ENCODE measurements at places on chromosomes 3 and 15. TPM values are rescaled to one million over a fixed set of nuclear protein-coding genes. Genes with fewer than 3 reads are reported as not detected.

GRCh38 chr3:191076903-191077552 lies 122.0 kb upstream of the OSTN start:
- no peak for DNase-seq

The C15orf62 gene
- total RNA-seq: not detected

DNA sequence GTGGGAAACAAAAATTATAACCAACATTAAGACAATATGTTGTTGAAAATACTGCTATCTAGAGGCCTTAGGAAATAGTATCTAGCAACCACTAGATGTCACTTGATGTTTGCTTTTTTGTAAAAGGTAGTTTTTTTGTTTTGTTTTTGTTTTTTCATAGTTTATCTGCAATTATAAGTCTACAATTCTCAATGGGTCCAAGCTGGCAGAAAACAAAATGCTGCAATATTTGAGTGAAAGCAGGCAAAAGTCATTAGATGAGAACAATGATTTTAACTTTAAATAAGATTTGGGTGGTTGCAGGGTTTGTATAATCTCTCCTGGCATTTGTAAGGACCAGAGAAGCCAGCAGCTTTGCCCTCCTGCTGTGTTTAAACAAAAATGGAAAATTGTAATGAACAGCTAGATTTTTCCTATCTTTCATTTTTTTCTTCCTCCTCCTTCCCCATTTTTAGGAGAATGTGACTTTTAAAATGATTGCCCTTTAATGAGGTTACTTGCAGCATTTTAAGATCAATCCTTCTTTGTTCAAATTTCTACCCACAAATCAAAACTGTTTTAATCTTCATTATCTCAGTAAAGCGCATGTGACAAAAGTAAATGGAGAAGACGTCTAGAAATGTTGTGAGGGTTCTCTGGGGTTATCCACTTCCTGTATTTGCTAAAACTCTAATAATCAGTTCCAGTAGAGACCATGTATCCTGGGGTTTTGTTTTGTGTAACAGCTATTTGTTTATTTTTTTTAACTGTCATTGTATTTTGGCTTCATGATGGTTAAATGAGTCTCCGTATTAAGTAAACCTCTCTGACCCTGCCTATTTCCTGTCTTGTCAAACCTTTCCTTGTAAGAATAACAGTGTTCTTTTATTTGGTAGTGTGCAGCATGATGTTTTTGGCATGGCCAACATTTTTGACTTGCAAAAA lies 27.3 kb downstream of the DUT start:
- DNase-seq: no peak

DNA sequence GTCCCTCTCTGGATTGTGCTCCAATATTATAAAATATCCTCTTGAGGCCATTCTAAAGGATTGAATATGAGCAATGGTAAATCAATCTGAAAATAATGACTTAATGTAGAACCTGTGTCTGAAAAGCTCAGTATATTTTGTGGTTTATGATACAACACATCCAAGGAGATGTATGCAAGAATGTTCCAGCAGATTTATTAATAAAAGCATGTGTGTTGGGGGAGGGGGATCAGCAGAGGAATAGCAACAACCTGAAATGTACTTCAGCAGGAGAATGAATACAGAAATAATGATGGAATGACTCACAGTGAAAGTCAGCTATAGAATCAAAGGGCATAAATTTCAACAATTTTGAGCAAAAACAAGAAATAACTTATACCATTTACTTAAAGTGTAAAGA lies 56.7 kb upstream of the NUDT16 start:
- no peak for DNase-seq

DNA sequence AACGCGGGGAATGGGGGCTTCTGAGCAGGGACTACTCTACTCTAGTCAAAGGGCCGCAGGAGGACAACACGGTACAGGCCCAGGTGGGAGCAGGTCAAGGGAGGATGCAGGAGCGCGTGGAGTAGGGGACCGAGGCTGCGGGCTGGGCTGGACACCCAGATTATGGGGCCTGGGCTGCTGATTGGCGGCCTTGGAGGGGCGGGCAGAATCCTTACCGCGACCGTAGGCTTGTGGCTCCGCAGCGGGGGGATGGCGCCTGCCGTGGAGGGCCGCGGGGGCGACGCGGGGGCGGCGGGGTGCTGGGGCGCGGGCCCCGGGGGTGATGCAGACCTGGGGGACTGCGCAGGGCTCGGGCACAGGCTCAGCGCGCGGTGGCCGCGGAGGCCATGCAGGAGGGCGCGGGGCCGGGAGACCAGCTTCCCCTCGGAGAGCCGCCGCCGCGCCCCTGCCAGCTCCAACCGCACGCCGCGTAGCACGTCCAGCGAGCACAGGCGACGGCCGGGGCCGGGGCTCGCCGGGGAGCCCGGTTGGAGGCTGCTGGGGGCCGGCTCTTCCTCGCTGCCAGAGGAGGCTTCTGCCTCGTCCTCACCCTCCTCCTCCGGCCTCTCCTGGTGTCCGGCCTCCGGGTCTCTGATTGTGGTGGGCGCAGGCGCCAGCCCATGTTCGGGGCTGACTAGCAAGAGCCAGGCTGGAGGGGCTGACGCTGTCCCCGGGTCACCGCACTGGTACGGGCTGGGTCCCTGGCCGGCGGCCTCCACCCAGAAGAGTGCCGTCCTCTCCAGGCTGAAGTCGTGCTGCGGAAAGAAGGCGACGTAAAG lies 12.9 kb downstream of the UBAP1L start:
- no peak for DNase-seq

- no peak for DNase-seq
These were observed 429 bp downstream of the PARP9 start for GRCh38 chr3:122563717-122564025.

GRCh38 chr3:160921020-160921635 lies 165.1 kb downstream of the PPM1L start:
- no peak for DNase-seq

- no peak for DNase-seq
These were observed 52.5 kb downstream of the PIAS1 start for GRCh38 chr15:68106656-68107055.

The GANC gene
- 16.4 TPM for total RNA-seq

The STRA6 gene
- not detected for total RNA-seq

GRCh38 chr15:17026633-17027032 lies 3515.0 kb downstream of the GOLGA6L6 start:
- no peak for DNase-seq

- DNase-seq: no peak
These were observed 43.1 kb downstream of the COL8A1 start for GRCh38 chr3:99681512-99681911.

DNA sequence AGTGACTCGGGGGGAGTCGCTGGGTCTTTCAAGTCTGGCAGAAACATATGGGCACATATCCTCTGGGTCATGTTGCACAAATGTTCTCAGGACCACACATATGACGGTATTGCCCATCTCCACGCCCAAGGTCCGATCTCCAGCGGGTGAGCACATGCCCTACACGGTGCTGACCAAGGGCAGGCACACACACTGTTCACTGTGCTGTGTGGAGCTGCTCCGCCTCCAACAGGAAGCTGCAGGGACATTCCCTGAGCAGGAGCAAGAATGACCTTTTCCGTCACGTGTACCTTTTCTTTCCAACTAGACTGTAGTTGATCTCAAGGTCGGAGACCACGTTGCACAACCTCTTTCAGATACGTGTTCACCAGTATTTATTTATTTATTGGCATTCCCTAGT lies 41.7 kb upstream of the B3GNT5 start:
- peak; percentile 37 for DNase-seq

DNA sequence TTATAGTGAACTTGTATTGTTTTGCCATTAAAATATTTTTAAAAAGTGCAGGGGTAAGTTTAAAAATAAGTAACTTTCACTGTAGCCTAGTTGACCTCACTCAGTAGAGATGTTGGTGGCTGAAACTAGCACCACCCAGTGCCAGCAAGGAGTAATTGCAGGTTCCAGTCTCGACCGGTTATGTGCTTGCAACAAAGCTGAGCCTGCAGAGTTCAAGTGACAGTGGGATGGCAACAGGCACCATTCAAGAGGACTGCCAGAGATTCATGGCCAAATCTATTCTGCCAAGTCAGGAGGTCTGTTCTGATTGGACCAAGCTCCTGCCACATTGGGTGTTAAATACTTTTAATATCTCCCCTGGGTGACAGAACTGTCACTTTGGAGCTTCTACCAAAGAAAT lies 2.7 kb downstream of the ADAMTS7 start:
- peak; percentile 39 for DNase-seq

DNA sequence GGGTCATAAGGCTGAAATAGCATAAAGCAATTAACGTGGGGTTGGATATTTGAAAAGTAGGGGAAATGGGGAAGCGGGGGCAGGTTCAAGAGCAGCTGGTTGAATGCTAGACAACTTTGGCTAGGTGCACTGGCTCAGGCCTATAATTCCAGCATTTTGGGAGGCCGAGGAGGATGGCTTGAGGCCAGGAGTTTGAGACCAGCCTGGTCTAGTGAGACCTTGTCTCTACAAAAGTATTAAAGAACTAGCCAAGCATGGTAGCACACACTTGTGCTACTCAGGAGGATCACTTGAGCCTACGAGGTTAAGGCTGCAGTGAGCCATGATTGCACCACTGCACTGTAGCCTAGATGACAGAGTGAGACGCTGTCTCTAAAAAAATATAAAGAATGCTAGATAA lies 6.9 kb upstream of the FANCD2 start:
- DNase-seq: no peak

- DNase-seq: no peak
These were observed 349.2 kb upstream of the CCDC54 start for GRCh38 chr3:107028086-107028485.

The ZBBX gene
- not detected for total RNA-seq

The KLHL6 gene
- total RNA-seq: 0.87 TPM

DNA sequence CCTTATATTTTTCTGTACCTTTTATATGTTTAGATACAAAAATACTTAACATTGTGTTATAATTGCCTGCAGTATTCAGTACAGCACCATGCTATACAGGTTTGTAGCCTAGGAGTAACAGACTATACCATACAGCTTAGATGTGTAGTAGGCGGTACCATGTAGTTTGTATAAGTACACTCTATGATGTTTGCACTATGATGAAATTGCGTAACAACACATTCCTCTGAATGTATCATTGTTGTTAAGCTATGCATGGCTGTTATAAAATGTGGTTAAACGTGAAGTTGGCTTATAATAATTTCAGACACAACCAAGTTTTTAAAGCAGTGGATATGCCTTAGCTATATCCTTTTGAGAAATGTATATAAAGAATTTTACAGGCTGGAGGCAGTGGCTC lies 328.3 kb downstream of the PLCL2 start:
- no peak for DNase-seq

The NSUN3 gene
- 5.7 TPM for total RNA-seq

GRCh38 chr3:175502155-175502554 lies 643.0 kb downstream of the NAALADL2 start:
- DNase-seq: no peak

The HOMER2 gene
- total RNA-seq: 59.4 TPM

The VGLL3 gene
- 3.6 TPM for total RNA-seq

The CCDC39 gene
- total RNA-seq: not detected

DNA sequence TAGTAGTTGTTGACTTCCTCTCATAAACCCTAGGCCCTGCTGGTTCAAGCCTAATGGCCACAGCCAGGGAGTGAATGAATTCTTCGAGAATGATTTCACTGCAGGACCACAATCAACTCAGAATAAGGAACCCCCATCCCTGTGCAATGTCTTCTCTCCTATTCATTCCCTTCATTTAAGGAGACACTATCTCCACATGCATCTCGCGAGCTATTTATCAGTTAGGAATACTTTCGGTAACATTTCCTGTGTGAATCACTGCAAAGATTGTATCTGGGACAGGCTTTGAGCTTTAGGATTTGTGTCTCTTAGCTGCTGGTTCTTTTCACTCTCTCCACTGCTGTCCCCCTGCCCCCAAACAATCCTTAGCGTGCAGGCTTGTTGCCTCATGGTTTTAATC lies 94.4 kb downstream of the MYLK start:
- no peak for DNase-seq

The LSMEM2 gene
- total RNA-seq: 31.6 TPM

The CYP1A1 gene
- 0.45 TPM for total RNA-seq

- no peak for DNase-seq
These were observed 54.5 kb downstream of the PSMD6 start for GRCh38 chr3:63968612-63969350.

- no peak for DNase-seq
These were observed 819 bp downstream of the KLHL40 start for GRCh38 chr3:42685891-42686820.

- no peak for DNase-seq
These were observed 11.2 kb upstream of the SHC4 start for GRCh38 chr15:48974882-48975281.

GRCh38 chr3:98777801-98778220 lies 14.7 kb downstream of the ST3GAL6 start:
- DNase-seq: no peak

DNA sequence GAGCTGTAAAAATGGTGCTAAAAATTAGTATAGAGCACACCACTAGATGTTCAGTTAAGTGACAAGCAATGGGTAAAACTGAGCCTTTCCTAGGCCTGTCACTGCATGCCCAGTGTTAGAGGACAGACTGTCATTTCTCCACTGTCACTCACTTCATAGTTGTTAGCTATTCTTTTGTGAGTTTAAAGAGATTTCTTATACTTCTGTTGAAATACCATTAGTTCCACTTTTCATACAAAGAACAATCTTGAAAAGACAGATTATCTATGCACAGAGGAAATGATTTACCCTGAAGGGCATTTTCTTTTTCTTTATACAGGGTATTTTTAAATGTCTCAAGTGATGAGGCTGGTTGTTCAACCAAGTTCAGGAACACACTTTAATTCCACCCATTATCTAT lies 28.3 kb upstream of the CHMP2B start:
- no peak for DNase-seq

Measured in left ventricle myocardium superior (tissue), 1 donor.